ENCODE measurements at places on chromosomes 2 and 18.

DNA sequence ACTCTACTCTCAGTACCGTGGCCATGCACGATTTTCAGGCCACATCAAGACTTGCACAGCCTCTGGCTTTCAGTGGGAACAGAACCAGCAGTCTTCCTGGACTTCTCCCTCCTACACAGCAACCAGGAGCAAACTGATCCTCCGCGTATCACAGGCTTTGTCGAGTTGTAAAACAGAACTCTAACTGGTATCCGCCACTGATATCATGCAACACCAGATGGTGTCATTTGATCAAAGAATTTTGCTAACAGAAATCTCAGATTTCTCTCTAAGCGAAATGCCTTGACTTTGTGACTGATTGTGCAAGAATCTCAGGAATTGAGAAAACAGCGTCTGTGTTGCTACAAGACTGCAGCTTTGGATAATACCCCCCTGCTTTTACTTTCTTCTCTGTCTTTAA is 85.7 kb downstream of the COPS8 start:
- no peak for DNase-seq

DNA sequence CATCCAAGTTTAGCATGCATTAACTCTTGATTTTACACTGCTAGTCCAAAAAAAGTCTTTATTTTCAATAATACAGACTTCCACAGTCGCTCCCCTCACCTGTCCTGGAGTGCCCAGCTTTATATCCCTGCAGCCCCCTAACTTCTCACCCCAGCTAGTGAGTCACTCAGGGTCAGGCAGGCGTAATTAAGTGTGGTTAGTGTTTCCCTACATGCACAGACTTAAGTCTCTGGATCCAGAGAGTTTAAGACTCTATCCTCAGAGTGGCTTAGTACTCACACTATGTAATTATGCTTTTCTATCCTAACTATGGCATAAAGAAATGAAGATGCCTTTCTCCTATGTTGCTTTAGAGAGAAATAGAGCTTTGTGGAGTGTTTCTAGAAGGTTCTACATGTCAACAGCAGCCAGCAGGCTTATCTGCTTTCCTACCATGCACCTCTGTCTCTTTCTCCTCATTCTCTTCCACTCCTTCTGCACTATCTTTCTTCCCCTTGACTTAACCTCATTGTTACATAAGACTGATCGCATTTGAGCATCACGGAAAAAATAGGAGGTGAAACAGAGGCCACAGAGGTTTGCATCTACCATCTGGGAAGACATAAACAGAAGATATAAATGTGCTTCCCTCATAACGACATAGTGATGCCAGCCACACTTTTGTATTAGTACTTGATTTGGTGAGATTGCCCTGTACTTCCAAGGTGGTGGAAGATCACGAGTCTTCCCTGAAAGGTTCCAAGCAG is 34.4 kb upstream of the PMAIP1 start:
- DNase-seq, result no peak

DNA sequence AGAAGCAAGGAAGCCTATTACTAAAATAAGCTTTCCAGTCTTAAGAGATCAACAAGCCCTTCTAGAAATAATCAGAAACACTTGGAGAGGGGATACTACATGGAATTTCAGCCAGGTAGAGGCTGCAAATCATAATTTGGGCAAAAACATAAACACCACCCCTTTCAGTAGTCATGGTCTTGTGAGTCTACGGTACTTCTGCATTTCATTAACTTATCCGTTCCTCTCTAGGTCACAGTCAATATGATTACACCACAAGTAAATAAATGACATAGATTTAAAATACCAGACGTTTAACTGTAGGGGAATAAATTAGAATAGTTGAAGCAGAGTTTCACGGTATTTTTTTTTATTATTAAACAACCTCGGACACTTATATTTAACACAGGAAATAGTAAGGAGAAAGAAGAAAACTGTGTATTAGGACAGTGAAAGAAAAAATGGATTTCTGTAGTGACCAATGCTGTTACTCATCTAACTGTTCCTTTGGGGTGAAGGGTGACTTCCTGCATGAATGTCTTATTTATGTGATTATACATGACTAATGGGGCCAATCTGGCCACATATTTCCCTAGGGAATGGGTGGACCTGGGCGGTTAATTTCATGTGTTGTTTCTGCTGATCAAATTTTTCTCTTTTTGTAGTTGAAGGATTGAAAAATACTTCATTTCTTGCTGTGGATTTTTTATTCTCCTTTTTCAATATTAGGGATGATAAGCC is 456.6 kb upstream of the UBE2E3 start:
- no peak for DNase-seq

DNA sequence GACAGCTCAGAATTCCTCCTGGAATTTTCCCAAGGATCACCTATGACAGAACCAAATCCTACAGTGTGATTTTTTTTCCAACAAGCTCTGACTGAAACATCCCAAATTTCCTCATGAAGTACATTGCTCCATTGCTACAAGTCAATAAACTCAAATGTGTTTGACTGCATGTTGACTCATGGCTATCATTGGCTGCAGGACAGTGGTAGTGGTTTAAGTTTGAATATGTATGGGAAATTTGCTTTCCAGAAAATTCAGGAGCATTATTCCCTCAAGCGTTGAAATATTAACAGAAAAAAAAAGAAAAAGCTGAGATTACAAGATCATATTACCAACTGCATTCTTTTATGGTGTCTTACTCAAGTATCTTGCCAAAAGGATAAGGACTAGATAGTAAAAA is 402.8 kb upstream of the DSEL start:
- DNase-seq, result no peak

GRCh38 chr18:24397694-24398368 is at the start of gene OSBPL1A:
TSS of gene OSBPL1A (minus strand) at chr18:24397824. CDS start at chr18:24377533, 20,291 bp downstream.
- DNase-seq, result peak; percentile 76

GRCh38 chr2:207561386-207562080 is 31.8 kb downstream of the CREB1 start:
- no peak for DNase-seq

DNA sequence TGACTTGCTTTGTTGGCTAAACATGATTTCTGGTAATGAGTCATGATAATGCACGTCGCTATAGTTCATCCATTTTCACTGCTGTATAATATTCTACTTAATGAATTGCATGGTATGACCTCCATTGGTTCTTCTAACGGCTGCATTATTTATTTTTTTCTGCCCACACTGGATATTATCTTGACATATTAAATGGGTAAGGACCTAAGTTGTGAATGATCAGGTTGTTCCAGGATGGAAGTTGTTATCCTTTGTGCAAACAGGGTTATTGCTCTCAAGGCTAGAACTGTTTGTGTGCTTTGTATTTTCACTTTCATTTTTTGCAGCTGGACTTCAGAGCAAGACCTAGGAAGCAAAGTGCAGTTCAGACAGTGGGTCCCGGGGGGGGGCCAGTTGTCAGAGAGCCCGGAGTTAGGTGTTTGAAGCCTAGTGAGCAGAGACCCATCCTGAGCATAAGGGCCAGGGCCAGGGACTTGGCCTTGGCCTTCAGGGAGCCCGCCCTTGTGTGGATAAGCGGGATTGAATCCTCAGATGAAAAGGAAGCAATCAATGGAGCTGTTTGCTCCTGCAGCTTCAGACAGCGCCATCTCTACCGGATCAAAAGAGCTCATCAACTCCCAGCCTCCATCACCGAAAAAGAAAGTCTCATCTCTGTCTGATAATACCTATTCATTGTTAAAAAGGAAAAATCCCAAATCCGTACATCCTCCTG is 48.2 kb downstream of the AGAP1 start:
- no peak for DNase-seq

DNA sequence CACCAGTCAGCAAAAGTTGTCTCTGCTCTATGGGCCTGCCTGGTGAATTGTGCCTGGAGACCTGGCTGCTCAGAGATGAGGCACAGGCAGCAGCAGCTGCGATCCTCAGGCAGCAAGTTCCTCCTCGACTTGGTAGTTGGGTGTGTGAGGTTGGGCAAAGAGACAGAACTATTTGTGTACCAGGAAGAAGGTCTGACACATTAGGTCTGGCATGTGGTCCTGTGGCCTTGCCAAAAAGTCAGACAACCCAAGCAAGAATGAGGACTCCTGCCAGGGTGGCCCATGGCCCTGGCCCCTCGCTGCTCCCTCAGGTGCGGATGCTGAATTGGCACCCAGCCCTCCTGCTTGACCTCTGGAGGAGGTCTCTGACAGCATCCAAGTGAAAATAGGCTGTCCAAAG is 192.7 kb downstream of the DYSF start:
- no peak for DNase-seq
